ENCODE measurements at places on chromosomes 16 and 17.

GRCh38 chr17:49739641-49740271 lies 24.2 kb downstream of the FAM117A start:
- DNase-seq = peak; percentile 68

- no peak for DNase-seq
These were observed 971 bp downstream of the MINK1 start for GRCh38 chr17:4833941-4834680.

DNA sequence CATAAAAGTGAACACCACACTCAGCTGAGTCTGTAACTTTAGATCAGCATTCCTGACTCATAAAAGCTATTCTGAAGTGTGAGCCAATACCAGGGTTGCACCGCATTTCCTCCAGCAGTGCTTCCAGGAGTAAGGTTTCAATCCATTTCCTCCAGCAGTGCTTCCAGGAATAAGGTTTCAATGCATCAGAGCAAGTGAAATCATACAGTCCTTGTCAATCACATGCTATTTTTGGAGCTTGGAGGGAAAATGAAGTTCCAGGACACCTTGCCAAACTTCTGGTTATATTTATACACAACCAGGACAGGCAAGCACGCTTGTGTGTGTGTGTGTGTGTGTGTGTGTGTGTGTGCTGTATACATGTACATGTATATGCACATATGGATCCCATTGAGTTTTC lies 327.6 kb downstream of the GRIN2A start:
- no peak for DNase-seq

DNA sequence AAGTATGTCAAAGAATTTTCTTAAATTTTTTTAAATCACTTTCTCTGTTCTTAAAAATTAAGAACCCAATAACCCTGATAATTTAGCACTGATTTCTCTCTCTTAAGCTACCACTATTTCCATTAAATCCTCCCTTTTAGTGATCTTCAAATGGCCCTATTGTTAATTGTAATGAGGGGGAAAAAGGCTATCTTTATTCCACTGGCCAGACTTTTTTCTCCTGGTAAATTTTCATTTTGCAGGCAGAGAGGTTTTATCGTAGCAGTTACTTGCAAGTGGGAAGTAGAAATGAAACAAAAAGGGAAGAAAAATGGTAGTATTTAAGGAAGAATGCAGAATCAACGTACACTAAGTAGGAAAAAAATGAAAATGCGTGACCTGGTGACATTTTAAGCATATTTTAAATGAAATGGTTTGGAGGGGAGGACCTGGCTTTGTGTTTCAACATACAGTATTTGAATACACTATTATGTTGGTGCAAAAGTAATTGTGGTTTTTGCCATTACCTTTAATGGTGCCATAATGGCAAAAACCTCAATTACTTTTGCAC lies 224.9 kb downstream of the TANC2 start:
- no peak for DNase-seq

DNA sequence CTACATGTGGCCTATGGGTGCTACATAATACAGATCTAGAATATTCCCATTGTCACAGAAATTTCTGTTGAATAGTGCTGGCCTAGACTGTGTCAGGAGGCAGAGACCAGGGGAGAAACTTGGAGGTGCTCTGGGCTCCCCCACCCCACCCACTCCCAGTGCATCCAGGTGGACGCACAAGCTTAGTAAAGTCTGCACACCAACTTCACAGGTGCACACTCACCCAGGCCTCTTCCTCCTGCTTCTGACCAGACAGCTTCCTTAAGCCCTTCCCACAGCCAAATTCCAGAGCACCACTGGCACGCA lies 7.6 kb upstream of the CNP start:
- no peak for DNase-seq

GRCh38 chr16:12308060-12308459 lies 331.5 kb downstream of the SNX29 start:
- DNase-seq = no peak

DNA sequence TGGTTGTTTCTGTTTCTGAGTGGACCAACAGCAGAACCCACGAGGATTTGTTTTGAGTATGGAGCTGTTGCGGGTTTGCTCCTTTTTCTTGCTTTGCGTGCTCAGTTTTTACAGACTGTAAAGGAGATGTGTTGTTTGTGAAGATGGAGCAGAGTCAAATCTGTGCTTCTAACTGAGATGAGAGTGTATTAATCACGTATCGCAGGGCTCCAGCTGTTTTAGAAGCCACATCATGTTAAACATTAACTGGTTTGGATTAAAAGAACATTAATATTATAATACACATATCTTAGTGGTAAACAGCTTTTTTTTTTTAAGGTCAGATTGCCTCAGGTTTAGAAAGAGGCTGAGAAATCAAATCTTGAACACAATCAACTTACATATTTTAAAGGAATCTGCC lies 69.4 kb downstream of the YPEL2 start:
- no peak for DNase-seq

- no peak for DNase-seq
These were observed 204.2 kb upstream of the FOXF1 start for GRCh38 chr16:86306011-86306644.

GRCh38 chr17:55466671-55467070 lies 44.6 kb downstream of the SMIM36 start:
- no peak for DNase-seq

GRCh38 chr17:77434136-77435114 lies 293.7 kb downstream of the SEC14L1 start:
- DNase-seq = no peak

DNA sequence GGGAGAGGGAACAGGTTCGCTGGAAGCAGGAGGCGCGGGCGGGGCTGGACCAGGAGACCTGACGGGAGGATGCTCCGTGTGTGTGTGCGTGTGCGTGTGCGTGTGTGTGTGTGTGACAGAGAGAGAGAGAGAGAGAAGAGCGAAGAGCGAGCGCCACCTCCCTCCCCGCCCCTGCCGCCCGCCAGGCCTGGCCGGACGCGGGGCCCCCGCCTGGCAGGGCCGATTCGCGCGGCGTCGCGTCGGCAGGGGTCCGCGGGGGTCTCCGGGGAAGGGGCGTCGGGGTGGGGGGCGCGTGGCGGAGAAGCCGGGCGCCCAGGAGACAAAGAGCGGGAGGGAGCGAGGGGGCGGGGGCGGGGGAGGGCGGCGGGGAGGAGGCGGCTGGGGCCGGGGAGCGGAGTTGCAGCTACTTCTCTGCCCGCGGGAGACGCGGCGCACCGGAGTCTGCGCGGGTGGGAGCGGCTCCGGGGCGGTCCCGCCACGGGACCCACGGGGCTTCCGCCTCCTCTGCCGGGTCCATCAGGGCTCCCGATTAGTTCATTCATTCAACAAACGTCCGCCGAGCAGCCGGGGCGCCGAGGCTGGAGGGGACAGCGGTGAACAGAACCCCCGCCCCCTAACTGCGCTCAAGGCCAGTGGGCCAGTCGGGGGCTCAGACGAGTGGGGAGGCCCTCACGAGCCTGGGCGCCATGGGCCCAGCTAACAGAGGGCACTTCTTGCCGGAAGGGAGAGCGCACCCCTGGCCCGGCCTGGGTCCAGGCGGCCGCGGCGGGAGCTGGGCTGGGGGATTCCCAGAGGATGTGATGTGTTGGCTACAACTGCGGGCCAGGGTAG lies at the start of gene SAMD14:
Gene SAMD14, minus strand, starts transcription at position 433 of the 831 bp plus-strand sequence. CDS start 5,201 bp downstream, outside the sequence.
- no peak for DNase-seq

DNA sequence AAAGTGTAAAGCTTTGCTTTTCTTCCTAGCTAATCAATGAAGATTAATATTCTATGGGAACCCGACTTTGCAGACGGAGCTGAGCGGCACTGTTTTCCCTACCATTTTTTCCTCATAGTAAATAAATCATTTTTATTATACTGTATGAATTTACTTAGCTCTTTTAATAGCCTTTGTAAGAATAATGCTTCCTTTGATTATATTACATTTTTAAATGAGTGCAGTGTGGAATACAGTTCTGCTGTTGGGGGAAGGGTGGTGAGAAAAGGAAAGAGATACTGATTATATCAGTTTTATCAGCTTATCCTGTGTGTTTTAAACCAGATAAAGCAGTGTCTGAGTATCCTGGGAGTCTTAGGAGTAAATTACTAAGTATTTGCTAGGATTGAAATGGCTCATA lies 221.4 kb upstream of the RBFOX1 start:
- DNase-seq = no peak

DNA sequence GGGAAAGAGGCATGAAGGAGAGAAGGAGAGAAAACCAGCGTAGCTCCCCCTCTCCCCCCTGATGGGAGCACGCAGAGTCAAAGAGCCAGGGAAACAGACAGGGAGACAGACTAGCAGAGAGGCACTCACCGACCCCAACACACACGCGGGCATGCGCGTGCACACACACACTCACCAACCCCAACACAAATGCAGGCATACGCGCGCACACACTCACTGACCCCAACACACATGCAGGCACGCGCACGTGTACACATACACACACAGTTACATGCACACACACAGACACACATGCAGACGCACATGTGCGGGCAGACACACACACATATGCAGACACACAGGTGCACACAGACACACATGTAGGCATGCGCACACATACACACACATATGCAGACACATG lies 4.6 kb downstream of the CACNB1 start:
- no peak for DNase-seq

DNA sequence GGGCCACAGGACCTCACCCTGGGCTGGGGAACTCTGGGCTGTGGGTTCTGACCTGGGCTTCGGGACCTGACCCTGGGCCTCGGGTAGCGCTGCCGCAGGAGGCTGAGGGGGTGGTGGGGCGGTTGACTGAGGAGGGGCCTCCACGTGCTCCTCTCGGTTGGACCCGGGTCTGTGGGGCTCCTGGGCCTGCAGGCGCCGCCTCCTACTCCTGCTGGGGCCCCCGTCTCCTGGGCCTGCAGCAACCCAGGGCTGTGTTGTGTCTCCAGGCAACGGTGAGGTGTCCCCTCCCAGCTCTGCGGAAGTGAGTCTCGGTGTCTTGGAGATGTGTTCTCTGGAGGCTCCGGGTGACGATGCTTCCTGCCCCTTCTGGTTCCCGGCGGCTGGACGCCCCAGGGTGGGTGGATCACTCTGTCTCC lies 41.5 kb upstream of the GNG13 start:
- no peak for DNase-seq

GRCh38 chr16:49599704-49600103 lies 226.1 kb downstream of the C16orf78 start:
- no peak for DNase-seq

- DNase-seq = no peak
These were observed 800 bp downstream of the COX4I1 start for GRCh38 chr16:85800321-85800669.

DNA sequence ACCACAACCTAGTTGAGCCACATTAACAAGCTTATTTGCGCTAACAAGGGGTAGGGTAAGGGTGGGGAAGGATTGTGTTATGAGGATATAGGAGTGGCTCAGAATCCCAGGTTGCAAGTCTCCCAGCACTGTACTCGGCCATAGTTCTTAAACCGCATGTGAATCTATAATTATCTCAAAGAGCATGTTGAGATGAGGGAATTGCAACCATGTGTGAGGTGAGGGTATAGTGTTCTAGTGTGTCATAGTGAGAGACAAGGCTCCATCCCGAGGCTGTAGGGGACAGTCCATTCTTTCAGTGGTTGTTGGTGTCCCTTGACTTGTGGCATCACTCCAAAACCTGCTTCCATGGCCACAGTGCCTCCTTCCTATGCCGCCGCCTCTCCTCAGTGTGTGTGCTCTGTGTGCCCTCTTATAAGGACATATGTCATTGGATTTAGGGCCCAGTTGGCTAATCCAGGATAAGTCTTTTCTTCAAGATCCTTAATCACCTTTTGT lies 22.7 kb upstream of the ATP5MC1 start:
- DNase-seq = no peak

DNA sequence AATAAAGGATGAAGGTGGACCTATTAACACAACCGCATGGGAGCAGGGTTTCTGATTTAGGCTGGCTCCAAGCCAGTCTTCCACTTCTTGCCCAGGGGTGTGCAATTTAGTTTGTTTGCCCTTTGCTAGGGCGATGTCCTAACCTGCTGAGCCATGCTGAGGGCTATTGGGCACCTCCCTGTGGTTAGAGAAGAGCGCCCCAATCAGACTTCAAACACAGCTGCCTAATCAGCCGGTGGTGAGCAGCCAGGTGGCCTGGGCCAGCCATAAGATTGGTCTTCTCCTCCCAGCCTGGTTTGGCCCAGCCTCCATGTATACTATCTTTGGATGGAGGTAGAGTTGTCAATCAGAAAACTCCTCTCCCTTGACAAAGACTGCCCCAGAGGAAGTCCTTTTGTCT lies 15.7 kb downstream of the TMEM94 start:
- no peak for DNase-seq

DNA sequence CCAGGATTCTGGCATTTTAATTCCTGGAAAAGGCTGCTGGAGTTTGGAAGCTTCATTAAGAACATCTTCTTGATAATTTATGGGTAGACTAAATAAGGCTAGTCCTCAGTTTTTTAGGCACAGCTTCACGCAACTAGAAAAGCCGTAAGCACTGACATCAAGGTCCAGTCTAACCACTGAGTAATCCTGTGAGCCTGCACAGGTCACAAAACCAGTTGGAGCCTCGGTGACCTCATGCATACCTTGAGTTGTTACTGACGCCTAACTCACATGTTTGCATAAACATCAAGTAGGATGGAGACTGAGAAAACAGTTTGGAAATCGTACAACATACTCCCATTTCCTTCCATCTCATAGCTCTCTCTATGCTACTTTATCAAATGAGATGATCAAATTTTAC lies 63.8 kb upstream of the RCVRN start:
- no peak for DNase-seq

DNA sequence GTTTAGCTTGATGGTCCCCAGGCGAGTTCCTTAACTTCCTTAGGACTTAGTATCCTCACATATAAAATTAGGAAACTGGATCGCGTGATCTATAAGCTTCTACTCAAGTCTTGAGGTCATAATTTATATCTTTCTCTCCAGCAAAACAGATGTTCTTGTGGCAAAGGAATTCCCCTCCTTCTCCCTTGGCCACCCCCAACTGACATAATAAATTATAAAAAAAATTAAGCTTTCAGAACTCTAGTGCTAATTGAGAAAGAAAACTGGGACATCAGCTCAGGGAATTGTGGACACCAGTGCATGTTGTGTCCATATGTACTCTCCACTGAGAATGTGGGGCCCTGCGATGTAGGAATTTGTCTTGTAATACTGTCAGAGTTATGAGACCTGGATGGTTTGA lies 13.5 kb downstream of the GNAO1 start:
- no peak for DNase-seq

GRCh38 chr16:89191033-89191900 lies 9.1 kb downstream of the SLC22A31 start:
- DNase-seq = no peak

GRCh38 chr16:85612191-85612800 lies 826 bp upstream of the GSE1 start:
- DNase-seq = no peak

DNA sequence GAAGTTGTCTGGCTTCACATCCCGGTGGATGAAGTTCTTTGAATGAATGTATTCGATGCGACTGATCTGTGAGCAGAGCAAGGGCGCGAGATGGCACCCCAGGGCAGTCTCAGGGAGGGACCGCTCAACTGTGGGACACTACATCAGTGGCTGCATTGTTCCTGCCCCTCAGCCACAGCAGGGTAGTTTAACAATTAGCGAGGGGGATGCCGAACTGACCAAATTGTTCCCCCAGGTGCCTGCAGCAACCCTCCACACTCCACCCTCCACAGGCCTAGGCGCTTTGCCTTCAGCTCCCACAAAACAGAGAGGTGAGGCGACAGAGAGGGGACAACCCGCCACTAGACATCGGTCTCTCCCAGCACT lies 20.3 kb downstream of the CSNK1D start:
- DNase-seq = no peak

GRCh38 chr16:67931712-67932461 lies at the start of gene CTRL:
CTRL (minus strand) TSS chr16:67931862; CDS start chr16:67931852, 10 bp downstream.
- DNase-seq = no peak
